Stimulated activated CD4-positive, alpha-beta T cell treated with anti-CD3 and anti-CD28 coated beads, TNF-alpha, amount 100 ng/mL, for 48 hours (primary cell): ENCODE measurements at places on chromosomes 1 and 21.

GRCh38 chr1:231636157-231636556 is 9.6 kb downstream of the DISC1 start:
- DNase-seq = no peak

DNA sequence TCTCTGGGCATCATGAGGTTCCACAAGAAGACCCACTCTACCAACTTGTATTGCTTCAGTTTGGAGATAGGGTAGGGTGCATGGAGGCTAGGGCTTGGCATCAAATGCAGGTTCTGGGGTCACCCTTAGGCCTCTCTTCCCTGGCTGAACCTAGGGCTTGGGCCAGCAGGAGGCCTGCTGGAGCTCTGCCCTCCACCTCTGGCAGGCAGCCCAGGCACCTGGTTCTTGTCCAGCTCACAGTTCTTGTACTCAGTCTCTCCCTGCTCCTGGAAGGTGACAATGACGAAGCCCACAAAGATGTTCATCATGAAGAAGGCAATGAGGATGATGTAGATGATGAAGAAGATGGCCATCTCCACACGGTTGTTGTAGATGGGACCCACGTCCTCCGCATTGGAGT is 37.5 kb upstream of the KIF21B start:
- no peak for DNase-seq

GRCh38 chr1:48876330-48876785 is 99.7 kb upstream of the BEND5 start:
- DNase-seq = no peak

DNA sequence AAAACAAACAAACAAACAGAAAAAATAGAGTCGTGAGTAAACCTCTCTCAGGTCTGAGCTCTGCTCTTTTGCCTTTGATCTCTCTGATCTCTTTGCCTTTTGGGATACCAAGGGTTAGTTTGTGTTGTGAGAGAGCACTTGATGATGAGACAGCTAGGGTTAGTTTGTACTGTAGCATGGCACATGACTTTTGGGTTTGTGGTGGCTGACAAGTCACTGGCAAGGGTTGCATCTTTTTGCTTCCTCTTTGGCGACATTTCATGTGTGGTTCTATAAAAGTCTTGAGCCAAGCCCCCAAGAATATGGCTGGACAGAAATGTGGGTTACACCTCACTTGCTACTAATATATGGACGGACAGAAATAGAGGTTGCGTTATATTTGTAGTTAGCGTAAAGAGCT is 60.5 kb downstream of the TESK2 start:
- no peak for DNase-seq

DNA sequence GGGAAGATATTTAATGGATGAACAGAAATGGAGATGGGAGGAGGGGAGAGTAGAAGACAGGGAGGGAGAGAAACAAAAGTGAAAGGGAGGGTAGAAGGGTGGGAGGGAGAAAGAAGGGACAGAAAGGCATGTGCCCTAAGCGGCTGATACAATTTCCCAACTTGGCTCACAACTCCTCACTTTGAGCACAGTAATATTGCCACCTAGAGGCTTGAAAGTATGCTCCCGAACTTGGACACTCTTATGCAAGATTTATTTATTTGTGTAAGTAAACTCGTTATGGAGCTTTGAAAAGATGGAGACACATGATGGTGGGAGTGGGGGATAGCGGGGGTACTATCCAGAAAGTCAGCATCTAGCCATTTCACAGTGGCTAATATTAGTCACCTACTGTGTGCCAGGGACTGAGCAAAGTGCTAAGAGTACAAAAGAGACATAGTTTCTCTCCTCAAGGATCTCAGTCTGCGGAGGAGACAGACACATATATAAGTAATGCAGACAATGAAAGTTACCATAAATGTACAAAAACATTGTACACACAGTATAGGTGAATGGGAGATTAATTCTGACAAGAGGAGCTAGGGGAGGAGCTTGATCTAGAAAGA is 189.7 kb downstream of the SEC16B start:
- DNase-seq = no peak

DNA sequence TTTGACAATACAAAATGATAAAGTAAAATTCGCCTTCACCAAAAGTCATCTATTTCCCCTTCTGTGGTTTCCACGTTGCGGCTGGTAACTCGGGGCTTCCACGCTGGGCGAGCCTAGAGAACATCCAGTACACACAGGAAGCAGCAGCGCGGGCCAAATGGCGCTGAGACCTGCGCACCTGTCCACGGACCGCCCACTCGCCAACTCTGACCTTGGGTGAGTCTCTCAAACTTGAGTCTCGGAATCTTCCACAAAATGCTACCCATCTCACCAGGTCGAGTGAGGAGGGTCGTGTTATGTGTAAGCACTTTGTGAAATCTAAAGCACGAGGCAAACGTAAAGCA is 820 bp upstream of the TTF2 start:
- no peak for DNase-seq
